ENCODE measurements at places on chromosomes 5 and 9.

- no peak for DNase-seq
These were observed 137.6 kb downstream of the TRPM3 start for GRCh38 chr9:70983723-70984295.

DNA sequence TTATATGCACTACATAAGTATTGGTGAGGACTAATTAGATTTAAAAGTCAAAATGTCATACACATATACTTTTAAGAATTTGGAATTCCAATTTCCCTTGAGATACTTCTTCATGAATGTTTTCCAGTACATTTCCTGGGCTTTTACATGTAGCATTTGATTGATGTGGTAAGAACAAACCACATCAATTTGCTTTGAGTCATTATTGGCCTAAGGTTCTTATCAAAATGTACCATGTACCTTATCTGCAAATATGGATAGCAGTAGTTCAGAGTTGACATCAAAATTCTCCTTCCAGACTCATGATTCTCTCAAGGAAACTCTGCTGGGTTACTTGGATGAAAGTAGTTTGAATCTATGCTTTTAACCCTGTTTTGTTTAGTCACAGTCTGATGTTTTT, 2.5 kb downstream of the CAST start:
- no peak for DNase-seq

DNA sequence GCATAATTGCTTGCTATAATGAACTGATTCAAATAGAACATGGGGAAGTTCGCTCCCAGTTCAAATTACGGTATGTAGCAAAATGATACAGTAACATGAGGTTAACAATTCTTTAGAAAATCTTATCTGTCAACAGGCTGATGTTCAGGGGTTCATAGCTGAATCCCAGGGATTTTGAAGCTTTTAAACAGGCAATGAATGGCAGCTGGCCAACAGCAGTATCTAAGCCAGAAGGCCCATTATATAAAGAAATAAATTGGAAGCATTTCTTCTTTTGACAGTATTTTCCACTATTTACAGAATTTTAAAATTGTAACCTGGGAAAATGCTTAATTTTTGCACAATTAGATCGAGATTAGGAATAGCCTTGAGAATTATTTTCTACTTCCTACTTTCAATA, 126.8 kb downstream of the PDE8B start:
- no peak for DNase-seq

DNA sequence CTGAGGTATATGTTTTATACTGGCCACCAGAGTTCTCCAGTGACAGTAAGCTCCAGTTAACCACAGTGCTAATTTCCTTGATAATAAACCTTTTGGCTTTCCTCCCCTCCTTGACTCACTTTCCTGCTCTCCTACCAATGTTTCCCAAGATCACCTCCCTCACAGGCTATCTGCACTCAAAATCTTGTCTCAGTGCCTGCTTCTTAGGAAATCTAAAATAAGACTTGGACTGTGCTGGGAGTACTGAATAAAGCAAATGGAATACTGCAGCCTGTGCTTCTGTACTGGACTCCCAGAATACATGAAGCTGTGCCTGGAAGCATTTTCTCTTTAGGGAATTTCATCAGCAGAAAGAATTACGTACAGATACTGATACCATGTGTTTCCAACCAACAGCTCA, 1.7 kb upstream of the DCP2 start:
- no peak for DNase-seq

- no peak for DNase-seq
These were observed at the start of gene HEMGN for GRCh38 chr9:97938081-97938644. Gene HEMGN (minus strand): TSS chr9:97938172. CDS start chr9:97938136, 36 bp downstream.

- no peak for DNase-seq
These were observed 97.3 kb downstream of the SLF1 start for GRCh38 chr5:94715768-94716167.

GRCh38 chr5:176987583-176987982, 19.0 kb downstream of the UIMC1 start:
- no peak for DNase-seq

- no peak for DNase-seq
These were observed 159.8 kb upstream of the KLF9 start for GRCh38 chr9:70574151-70574837.

- DNase-seq: no peak
These were observed 62.6 kb downstream of the ADAMTSL1 start for GRCh38 chr9:18536554-18536953.

DNA sequence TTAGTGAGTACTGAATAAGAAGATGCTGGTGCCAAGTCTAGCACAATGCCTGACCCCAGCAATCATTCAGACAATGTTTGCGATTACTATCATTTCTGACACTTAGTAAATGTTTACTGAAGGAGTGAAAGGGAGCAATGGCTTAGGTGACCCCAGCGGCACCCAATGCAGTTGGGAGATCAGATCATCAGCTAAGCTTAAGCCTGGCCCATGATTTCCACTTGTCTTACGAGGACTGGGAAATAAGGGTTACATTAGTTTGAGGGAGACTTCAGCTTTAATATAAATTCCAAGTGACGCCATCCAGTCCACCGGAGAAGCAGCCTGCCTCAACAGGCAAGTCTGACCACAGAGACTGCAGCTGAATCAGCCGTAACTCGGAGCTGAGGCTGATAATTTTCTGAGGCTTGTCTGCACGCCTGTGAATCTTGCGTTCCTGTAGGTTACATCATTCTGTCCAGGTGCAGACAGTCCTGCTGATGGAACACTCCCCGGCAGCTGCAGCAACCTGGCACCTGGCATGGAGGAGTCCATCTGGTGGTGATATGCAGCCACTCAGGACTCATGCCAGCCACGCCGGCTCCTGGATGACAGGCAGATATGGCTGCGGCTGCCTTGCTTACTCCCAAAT, 34.9 kb upstream of the FGF1 start:
- DNase-seq: no peak

DNA sequence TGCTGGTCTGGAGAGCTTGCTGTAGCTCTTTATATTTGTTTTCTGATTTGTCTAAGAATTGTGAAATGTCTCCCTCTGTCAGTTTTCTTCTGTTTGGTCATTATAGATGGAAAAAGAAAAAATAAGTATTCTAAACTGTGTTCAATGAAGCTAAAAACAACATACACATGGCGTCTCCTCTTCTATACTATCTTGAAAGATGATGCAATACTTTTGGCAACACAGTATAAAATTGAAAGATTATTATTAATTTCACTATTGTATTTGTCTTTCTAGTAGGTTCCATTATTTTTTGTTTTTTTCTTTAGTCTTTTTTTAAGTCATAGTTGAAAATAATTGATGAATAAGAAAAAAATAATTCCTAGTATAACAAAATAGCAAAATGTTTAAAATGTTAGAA, 22.5 kb downstream of the CCDC192 start:
- DNase-seq: no peak

- no peak for DNase-seq
These were observed 619.4 kb downstream of the SLCO4C1 start for GRCh38 chr5:101676646-101677045.

- no peak for DNase-seq
These were observed 175.8 kb upstream of the FBXL17 start for GRCh38 chr5:108557686-108558085.

DNA sequence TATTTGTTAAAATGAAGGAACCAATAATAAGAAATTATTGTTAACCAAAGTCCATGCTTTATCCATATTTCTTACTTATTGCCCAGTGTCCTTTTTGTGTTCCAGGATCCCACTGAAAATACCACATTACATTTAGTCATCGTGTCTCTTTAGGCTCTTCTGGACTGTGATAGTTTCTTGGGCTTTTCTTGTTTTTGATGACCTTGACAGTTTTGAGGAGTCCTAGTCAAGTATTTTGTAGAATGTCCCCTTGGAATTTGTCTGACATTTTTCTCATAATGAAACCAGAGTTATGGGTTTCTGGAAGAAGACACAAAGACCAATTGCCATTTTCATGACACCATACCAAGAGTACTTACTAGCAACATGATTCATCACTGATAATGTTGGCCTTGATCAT, 13.6 kb upstream of the COMMD10 start:
- no peak for DNase-seq

GRCh38 chr9:128096616-128097536, 28.8 kb downstream of the SLC25A25 start:
- no peak for DNase-seq

GRCh38 chr9:97808972-97809371, 44.1 kb upstream of the FOXE1 start:
- DNase-seq: no peak

DNA sequence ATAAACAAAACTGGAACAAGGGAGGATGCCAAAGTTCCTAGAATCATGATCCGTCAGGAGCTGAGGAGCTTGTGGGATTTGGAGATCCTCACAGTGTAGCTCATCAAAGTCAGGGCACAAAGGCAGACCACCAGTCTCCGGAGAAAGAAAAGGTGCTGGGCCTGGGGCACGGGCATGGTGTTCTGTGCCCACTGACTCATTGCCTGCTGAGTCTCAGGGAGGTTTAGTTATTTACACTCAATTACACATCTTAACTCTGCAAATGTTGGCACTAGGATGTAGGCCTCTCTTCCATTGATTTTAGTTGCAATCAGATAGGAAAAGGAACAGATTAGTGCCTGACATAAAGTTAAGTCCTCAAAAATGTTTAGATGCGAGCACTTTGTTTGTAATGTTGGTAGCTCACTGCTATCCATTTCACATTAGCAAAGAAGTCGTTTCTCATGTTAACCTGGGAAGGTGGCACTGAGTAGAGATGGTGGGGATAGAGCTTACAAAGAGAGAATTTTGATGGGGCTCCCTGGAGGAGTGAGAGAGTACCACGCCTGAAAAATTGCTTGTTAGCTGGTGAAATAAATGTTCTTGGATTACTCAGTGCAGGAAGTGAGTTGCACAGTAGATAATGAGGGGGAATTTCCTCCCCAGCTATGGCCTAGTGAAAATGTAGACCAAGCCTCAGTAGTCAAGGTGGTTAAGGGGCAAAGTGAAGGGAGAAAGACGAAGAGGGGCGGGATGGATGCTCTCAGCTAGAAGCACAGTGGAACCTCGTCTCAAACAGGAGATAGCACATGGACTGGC, 109.5 kb upstream of the CD180 start:
- DNase-seq: no peak

- no peak for DNase-seq
These were observed 7.2 kb upstream of the ABLIM3 start for GRCh38 chr5:149133795-149134777.

- no peak for DNase-seq
These were observed 32.1 kb upstream of the RASGRF2 start for GRCh38 chr5:80928073-80928472.

DNA sequence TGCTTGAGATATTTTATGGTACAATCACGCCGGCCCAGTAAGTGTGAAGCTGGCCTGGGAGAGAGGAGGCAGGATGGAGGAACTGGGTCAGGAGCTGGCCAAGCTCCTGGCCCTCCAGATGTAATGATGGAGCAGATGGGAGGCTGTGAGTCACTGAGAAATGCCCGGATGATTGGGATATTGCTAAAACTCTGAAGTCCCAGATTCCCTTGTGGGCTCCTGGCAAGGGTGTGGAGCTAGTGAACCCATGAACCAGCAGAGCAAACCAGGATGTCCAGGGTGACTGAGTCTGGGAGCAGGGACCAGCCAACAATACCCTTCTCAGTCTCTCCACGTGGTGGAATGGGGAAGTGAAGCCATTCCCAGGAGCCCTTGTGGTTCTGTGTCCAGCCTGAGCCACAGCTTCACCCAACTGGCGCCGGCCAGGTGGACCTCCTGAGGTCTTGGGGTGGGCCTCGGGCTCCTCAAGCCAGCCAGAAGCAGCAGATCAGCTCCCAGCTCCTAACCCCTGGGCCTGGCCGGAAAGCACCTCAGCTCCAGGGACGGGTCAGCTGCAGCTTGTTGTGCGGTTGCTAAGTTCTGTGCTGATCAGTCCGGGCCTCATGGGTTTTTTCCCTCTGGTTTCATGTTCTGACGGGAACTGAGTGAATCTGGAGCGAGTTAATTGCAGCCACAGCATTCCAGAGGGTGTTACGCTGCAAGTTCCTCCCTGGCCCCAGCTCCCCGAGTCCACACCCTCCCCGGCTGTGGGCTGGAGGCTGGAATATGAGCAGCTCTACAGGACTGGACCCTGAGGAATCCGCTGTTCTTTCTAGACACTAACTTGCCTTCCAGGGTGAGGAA, 37.6 kb downstream of the DUSP1 start:
- no peak for DNase-seq

DNA sequence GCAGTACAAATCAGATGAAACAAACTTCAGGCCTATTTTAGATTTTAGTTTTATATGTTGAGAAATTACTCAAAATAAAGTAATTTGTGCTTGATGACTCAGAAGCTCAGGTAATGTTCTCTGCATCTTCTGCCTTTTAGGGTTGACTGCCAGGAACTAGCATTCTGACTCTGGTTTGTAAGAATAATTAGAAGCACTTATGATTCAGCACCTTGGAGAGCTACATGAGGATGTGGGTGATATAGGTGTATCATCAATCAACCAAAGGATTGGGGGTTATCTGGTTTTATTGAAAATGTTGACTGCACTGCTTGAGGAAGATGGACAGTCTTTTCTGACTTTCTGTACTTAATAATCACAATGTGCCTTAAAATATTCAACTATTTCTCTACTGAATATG, 118.7 kb upstream of the SGCD start:
- no peak for DNase-seq

DNA sequence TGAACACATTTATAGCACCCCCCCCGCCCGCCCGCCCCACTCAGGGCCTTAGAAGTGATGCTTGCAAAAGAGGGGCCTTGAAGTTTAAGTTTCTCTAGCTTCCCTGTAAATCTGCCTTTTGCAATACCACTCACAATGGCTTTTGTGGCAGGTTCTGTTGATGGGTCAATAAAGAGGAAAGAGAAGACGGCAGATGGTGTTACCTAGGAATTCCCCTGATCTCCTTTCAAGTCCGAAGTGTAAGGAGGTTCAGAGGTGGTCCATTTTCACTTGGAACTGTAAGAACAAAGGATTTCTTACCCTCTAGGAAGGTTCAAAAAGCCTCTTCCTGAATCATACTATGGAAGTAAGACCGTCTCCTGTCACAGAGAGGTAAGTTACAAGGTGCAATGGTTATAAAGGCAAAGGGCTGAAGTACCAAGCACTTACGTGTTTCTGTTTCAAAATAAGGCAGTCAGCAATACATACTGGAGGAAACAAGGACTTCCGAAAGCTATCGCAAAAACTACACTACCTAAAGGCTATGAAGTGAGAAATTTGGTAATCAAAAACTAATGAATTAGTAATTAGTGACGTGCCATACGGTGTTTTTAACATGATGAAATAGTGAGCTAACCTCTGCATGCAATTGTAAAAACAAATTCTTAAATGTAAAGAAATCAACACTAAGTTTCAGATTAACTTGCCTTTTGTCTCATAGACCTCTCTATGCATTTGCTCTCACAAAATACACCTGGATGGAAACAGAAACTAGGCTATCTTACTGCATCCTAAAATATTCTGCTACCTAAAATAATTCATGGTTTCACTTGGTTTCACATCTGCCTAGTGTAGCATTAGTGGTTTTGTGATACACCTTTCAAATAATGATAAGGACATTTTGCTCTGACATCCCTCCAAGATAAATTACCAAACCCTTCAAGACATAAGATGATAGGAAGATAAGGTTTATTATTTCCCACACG, 589.4 kb upstream of the FAM174A start:
- no peak for DNase-seq

DNA sequence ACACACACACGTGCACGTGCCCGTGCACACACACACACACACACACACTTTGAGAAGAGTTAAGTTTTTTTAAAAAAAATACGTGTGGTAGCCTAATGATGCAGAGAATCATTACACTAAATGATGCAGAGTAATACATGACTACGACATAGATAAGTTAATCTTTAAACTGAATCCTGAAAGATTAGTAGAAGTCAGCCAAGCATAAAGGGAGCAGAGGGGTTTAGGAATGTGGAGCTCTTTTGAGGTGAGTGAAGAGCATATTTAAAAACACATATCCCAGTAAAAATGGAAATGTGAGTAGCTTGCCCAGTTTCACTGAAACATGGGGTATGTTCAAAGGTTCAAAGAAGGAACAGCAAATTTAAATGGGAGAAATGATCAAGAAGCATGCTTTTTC, 61.3 kb upstream of the TYRP1 start:
- DNase-seq: no peak

Data from substantia nigra (tissue), 51 donors.